H9 (cell line): ENCODE measurements at places on chromosomes 7 and 10.

- H3K4me1 ChIP-seq: no peaks in the 10 kb centered on the region
- H3K36me3 ChIP-seq: no peaks in the 10 kb centered on the region
- peak; percentile 43 for DNase-seq
- H3K27me3 ChIP-seq: no peaks in the 10 kb centered on the region
- H3K27ac ChIP-seq: no peak overlapping the region
Measured at GRCh38 chr10:8235253-8236027, 181.0 kb downstream of the GATA3 start.

DNA sequence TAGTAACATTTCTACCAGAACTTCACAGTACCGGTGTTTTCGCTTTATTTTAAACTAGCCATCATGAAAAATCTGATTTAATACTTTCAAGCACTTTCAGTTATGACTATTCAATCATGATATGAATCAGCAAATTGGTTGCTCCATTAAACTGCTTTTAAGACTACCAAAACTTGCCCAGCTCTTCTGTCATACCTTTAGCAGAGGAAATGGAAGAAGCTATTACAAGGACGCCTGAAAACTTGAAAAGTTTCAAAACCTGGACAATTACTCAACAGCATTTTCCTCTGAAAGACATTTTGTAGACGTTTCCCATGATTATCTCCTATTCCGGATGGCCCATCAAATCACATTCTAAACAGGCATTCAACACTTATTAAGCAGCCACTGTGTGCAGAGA is 2.0 kb downstream of the JAZF1 start:
- peaks cover 2% of the 10 kb centered on the region; the same call in 1 of the 3 replicates for H3K36me3 ChIP-seq
- peaks cover 16% of the 10 kb centered on the region for H3K4me1 ChIP-seq
- no peak for DNase-seq
- H3K27me3 ChIP-seq: no peaks in the 10 kb centered on the region

- H3K27me3 ChIP-seq: no peaks in the 10 kb centered on the region
- no peak overlapping the region for H3K27ac ChIP-seq
- H3K4me3 ChIP-seq: no peak overlapping the region
- H3K36me3 ChIP-seq: peaks cover 9% of the 10 kb centered on the region
- H3K4me1 ChIP-seq: no peaks in the 10 kb centered on the region
Measured at GRCh38 chr7:140746751-140747150, 50.2 kb downstream of the NDUFB2 start.

DNA sequence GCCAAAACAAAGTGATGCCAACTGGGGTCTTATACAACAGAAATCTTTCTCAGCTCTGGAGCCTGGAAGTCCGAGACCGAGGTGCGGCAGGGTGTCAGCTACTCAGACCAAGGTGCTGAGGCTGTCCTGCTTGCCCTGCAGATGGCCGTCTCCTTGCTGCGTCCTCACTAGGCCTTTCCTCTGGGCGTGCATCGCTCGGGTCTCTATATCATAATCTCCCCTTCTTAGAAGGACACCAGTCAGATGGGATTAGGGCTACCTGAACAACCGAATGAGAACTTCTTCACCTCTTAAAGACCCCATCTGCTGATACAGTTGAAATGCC is 244.7 kb downstream of the EBF3 start:
- H3K27me3 ChIP-seq: no peaks in the 10 kb centered on the region
- no peak for DNase-seq
- H3K4me1 ChIP-seq: no peaks in the 10 kb centered on the region

GRCh38 chr7:116499168-116500077 is at the start of gene CAV2:
TSS of gene CAV2 (plus strand) at chr7:116499738. CDS start at chr7:116499782, 44 bp downstream.
- H3K36me3 ChIP-seq: no peaks in the 10 kb centered on the region
- peak; percentile 72 for DNase-seq
- no peaks in the 10 kb centered on the region for H3K4me1 ChIP-seq
- peak within 1 kb of the TSS; percentile 87 for H3K4me3 ChIP-seq
- no peak within 1 kb of the TSS for H3K27ac ChIP-seq
- H3K27me3 ChIP-seq: no peaks in the 10 kb centered on the region; the same call in 1 of the 2 replicates

DNA sequence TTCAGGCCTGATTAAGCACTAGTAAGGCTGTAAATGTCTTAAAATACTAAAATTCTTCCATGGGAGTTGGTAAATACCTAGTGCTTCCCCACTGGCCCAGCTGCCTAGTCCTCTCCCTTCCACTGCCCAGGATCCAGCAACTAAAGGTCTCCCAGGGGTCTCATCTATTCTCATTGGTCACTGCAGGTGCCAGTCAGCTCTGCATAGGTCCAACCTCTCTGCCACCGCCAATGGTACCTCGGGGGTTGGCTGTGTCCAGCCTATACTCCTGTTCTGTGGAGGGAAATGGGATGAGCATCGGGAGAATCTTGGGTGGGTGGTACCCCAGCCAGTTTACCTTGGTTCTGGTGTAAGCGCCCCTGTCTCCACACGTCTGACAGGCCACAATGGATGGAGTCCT is 6.1 kb upstream of the CREB5 start:
- H3K4me3 ChIP-seq: no peak overlapping the region
- no peaks in the 10 kb centered on the region for H3K36me3 ChIP-seq
- H3K27me3 ChIP-seq: peaks cover 17% of the 10 kb centered on the region; the same call in 1 of the 2 replicates
- H3K4me1 ChIP-seq: peaks cover 3% of the 10 kb centered on the region; the same call in 1 of the 2 replicates
- DNase-seq: peak; percentile 54

DNA sequence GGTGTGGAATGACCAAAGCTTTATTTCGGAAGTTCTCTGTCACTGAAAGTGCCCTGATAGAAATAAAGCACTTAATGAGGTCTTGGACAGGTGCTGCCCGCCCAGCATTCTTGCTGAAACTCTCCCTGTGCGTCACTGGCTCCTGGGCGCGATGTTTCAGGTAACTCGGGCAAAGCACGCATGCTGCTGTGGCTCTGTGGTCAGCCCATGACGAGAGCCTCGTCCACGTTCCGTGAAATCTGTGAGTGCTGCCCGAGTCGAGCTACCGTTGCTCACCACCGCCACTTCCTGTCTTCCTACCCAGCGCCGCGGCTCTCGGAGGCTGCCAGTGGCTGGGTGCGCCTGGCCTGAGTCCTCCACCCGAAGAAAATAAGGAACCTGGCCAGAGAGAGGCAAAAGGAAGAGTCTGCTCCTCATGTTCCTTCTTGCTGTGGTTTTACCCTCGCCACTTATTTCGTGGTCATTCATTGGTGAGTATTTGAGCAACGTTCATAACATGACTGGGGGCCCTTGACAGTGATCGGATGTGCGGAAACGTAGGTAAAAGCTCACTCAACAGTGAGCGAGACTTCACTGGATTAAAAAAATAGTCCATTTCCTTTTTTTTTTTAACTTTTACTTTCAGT is 95.5 kb downstream of the MAP3K8 start:
- peak; percentile 40 for DNase-seq
- H3K4me3 ChIP-seq: no peak overlapping the region
- H3K4me1 ChIP-seq: 0 out of 2 replicates have a peak, but pooled peaks cover 2% of the 10 kb centered on the region
- no peak overlapping the region for H3K27ac ChIP-seq
- no peaks in the 10 kb centered on the region for H3K27me3 ChIP-seq

- H3K4me1 ChIP-seq: no peaks in the 10 kb centered on the region
- H3K27ac ChIP-seq: no peak overlapping the region
- no peak for DNase-seq
- no peaks in the 10 kb centered on the region for H3K36me3 ChIP-seq
- H3K27me3 ChIP-seq: no peaks in the 10 kb centered on the region
Measured at GRCh38 chr10:2895594-2896196, 171.7 kb upstream of the PFKP start.

- DNase-seq: no peak
- no peak overlapping the region for H3K4me3 ChIP-seq
- no peak overlapping the region for H3K27ac ChIP-seq
- no peaks in the 10 kb centered on the region for H3K4me1 ChIP-seq
- H3K27me3 ChIP-seq: no peaks in the 10 kb centered on the region
Measured at GRCh38 chr10:118036281-118036875, 10.4 kb downstream of the RAB11FIP2 start.

- no peak overlapping the region for H3K4me3 ChIP-seq
- no peaks in the 10 kb centered on the region for H3K36me3 ChIP-seq
- H3K27me3 ChIP-seq: no peaks in the 10 kb centered on the region
- no peak overlapping the region for H3K27ac ChIP-seq
- DNase-seq: peak; percentile 67
Measured at GRCh38 chr10:89029785-89030437, 39.3 kb downstream of the FAS start.

DNA sequence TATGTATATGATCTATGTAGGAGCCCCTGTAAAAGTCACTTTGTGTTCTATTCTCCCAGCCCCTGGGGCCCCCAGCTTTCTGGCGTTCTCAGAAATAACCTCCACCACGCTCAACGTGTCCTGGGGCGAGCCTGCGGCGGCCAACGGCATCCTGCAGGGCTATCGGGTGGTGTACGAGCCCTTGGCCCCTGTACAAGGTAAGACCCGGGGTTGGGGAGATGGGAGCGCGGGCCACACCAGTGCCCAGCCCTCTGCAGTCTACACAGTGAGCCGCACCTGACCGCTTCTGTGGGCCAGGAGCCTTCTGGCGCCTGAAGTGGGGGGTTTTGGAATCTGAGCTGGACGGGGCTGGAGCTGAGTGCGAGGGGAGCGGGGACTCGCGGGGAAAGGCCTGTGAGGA is 472.1 kb upstream of the FOXK1 start:
- H3K4me3 ChIP-seq: no peak overlapping the region
- H3K27ac ChIP-seq: no peak overlapping the region
- H3K4me1 ChIP-seq: no peaks in the 10 kb centered on the region
- no peak for DNase-seq
- H3K36me3 ChIP-seq: no peaks in the 10 kb centered on the region
- no peaks in the 10 kb centered on the region for H3K27me3 ChIP-seq

GRCh38 chr10:99536338-99537085 is 3.8 kb downstream of the NKX2-3 start:
- peak; percentile 62 for DNase-seq
- H3K27ac ChIP-seq: no peak overlapping the region
- H3K36me3 ChIP-seq: no peaks in the 10 kb centered on the region
- peaks cover 3% of the 10 kb centered on the region; the same call in 1 of the 2 replicates for H3K4me1 ChIP-seq

DNA sequence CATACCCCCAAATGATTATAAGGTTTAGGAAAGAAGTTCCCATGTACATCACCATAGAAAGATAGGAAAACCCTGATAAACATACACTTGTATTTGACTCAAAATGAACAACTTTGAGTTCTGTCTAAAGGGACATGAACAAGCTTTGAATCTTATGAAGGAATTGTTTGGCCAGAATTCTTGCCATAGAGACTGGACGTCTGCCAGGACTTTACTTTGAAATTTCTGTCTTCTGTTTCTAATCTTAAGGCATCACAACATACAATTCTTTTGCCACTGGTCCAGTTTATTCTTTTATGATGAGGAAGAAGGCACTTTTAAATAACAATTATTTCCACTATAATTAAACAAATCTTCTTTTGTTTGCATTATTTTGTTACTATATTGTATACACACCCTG is 26.2 kb upstream of the CYP26C1 start:
- no peaks in the 10 kb centered on the region for H3K36me3 ChIP-seq
- H3K4me1 ChIP-seq: no peaks in the 10 kb centered on the region
- no peaks in the 10 kb centered on the region for H3K27me3 ChIP-seq
